Activated T-cell treated with anti-CD3 and anti-CD28 coated beads for 24 hours (primary cell): ENCODE measurements at places on chromosomes 4 and X.

GRCh38 chr4:182847576-182848450, 69.4 kb downstream of the DCTD start:
- DNase-seq = no peak

DNA sequence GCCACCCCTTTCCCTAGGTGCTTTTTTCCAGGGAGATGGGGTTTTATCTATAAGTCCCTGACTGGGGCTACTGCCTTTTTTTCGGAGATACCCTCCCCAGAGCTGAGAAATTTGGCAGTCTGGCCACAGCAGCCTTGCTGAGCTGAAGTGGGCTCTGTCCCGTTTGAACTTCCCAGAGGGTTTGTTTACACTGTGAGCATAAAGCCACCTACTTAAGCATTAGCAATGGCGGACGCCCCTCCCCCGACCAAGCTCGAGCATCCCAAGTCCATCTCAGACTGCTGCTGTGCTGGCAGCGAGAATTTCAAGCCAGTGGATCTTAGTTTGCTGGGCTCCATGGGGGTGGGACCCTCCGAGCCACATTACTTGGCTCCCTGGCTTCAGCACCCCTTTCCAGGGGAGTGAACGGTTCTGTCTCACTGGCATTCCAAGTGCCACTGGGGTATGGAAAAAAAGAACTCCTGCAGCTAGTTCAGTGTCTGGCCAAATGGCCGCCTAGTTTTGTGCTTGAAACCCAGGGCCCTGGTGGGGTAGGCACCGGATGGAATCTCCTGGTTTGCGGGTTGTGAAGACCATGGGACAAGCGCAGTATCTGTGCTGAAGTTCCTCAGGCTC, 456.4 kb upstream of the HTR2C start:
- no peak for DNase-seq

- DNase-seq = no peak
These were observed 47.1 kb upstream of the NPY2R start for GRCh38 chr4:155161357-155161756.

- no peak for DNase-seq
These were observed 211.5 kb downstream of the PDGFRA start for GRCh38 chr4:54440394-54441136.

GRCh38 chr4:100891808-100892207, 374.0 kb upstream of the EMCN start:
- DNase-seq = no peak

DNA sequence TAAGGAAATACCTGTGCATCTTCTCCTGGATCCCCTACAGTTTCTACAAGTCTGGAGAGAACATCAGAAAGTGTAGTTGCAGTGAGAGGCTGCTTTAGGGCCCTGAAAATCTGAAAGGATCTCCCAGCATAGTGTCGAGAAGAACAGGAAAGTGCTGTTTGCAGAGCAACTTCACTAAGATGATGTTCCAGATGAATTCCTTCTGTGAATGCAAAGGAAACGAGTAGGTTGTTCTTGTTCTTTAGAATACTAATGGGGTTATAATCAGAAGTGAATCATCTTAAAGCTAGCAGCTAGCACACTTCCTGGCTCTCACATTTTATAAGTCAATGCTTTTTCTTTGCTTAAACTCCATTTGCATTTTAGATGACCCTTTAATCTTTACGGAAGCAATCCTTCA, 53.7 kb downstream of the ZAR1 start:
- no peak for DNase-seq

DNA sequence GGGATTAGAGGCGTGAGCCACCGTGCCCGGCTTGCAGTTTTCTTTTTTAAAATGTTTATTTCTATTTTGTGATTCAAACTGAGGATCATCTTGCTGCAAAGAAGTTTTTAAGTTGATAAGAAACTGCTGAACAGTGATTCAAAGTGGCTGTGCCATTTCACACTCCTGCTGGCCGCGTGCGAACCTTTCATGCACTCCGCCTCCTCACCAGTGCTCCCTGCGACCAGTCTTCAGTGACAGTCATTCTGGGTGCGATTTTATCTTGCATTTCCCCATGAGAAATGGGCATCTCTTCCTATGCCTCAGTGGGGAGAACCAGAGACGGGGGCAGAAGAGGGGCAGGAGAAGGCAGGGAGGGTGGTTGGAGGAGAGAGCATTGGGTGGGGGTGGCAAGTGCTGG, 21.4 kb downstream of the TMEM187 start:
- DNase-seq = no peak

DNA sequence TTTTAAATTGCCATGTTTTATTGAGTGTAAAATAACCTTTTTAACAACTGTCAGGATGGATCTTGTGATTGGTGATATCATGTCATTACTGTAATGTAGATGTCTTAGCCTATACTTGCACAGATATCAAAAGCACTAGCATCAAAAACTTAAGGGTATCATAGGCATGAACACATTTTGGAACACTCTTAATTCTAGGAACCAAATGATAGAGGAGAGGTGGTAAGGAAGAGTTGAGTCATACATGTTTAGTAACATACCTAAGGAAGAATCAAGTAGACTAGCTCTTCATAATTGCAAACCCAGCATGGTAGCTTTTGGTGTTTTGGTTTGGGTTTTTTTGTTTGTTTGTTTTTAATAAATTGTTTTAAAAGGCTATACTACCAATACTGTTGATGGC, 43.4 kb downstream of the SMARCAD1 start:
- DNase-seq = no peak

GRCh38 chr4:124334119-124334518, 378.4 kb downstream of the ANKRD50 start:
- peak; percentile 2 for DNase-seq

- DNase-seq = no peak
These were observed 15.5 kb downstream of the CPE start for GRCh38 chr4:165394275-165394674.

DNA sequence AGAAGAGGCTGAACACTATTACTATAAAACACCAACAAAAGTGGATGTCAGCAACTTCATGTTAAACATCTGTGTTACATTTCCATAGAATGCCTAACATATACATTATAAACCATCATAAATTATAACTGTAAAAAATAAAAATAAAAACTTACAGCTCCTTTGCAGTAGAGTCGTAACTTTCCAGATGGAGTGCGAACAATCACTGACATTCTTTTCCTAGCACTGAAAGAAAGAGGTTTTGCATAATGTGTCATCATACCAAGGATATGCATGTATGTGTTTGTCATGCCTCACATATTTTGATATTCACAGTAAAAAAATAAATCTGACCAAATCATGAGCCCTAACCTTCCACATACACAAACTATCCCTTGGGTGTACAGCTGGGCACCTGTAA, 113.1 kb downstream of the ATP8A1 start:
- DNase-seq = no peak

DNA sequence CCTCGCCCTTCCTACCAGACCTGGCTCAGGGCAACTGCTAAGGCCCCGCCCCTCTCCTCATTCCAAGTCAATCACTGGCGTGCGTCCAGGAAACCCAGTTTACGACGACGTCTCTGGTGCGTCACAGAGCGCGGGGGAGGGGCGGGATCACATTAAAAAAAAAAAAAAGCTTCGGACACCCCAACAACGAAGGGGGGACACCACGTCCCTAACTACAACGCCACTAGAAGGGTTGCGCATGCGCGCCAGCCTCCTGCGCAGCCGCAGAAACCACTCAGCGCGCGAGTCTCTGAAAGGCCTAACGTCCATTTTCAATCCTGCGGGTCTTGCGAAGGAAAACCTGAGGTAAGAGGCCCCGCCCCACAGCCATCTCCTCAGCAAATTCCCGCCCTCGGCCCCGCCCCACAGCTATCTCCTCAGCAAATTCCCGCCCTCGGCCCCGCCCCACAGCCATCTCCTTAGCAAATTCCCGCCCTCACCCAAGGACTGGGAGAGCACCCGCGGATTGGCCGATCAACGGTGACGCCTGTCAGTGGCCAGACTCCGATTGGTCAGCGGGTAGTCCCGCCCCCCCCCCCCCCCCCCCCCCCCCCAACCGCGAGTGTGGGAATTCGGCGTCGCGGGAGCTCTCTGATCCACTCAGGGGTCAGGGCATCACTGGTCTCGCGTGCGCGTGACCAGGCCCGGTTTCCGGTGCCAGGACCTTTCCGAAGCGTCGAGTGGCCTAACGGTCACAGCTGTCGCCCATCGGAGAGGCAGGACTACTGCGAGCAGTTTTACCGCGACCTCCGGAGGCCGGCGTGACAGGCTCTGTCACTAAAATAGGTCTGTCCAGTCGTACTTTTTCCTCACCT, at the start of gene SCML1:
SCML1 (plus strand) TSS at position 638 of the 854 bp plus-strand sequence. CDS start 6,694 bp downstream, outside the sequence.
- DNase-seq = peak; percentile 83

DNA sequence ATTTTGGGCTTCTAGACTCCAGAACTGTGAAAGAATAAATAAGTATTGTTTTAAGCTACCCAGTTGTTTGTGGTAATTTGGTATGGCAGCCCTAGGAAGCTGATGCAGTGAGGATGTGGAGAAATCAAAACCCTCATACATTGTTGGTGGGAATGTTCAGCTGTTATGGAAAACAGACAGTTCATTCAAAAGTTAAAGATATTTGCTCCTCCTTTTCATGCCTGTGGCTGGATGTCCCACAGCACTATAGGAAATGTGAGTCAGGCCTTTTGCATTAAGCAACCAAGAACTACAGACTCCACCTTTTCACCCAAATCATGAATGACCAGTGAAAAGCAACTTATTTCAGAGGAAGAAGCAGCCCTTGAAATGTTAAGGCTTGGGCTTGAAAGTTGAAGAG, 6.7 kb downstream of the BBS12 start:
- no peak for DNase-seq

GRCh38 chrX:78548012-78548411, 111.1 kb downstream of the RTL3 start:
- DNase-seq = no peak

GRCh38 chr4:112778520-112778919, 141.6 kb downstream of the LARP7 start:
- no peak for DNase-seq

DNA sequence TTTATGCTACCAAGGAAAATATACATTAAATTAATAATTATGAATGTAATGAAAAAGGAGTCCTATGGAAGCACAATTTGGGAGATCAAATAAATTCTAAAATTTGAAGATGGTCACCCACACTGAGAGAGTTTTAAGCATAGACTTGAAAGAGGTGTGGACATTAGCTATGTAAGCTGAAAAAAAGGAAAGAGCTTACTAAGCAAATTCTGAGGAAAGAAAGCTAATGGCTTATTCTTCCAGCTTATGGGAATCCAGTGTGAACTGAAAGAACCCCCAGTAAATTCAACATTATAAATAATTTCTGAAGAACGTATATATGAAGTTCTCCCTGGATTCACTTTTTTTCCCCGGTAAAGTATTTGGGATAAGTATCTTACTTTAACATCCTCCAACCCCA, 78.2 kb upstream of the GUCY1A1 start:
- no peak for DNase-seq

DNA sequence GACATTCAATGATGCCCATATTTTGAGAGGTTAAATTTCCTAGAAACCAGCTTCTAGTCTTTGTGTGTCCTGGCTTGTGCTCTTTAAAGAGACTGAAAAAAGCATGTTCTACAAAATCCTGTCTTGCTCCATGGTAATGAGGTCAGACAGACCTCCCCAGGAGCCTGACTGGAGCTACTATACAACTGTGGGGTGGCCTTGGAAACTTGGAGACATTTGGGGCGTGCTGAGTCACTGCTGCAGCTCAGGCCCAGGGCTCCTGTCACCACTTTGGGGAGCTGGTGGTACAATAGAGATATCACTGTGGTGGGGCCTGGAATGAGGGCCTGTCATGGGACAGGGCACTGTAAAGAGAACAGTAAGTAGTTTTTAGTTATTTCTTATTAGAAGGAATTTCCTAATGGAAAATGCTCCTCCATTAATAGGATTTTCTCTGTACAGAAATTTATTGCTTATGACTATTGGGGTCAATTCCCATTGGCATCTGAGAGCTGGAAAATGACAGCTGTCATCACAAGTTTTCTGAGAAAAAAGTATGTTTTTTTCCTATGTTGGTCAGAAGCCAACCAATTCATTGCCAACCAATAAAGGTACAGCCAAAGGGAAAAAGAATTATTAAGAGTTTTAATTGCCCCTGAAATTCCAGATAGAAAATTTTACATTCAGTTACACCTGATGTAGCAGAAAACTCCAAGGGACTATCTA, 207.4 kb upstream of the JADE1 start:
- DNase-seq = no peak

GRCh38 chrX:19794690-19795089, 92.7 kb downstream of the SH3KBP1 start:
- no peak for DNase-seq

DNA sequence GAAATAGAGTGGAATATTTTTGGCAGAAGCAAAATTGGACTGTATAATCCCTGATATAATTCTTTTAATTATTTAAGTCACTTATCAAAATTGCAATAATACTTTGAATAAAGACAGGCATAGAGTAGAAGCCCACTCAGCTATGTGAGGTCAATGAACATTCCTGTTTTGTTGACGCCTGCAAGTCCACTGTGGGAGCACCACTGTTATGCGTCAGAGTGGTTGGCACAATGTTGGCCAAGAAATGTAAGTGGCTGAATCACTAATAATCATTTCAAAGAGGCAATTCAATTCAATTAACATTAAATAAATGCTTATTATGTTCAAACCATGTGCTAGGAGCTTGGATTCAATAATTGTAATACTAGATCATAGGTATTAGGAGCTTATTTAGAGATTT, 221.0 kb downstream of the SPCS3 start:
- DNase-seq = no peak

- no peak for DNase-seq
These were observed 15.7 kb upstream of the EDA start for GRCh38 chrX:69600182-69600581.

DNA sequence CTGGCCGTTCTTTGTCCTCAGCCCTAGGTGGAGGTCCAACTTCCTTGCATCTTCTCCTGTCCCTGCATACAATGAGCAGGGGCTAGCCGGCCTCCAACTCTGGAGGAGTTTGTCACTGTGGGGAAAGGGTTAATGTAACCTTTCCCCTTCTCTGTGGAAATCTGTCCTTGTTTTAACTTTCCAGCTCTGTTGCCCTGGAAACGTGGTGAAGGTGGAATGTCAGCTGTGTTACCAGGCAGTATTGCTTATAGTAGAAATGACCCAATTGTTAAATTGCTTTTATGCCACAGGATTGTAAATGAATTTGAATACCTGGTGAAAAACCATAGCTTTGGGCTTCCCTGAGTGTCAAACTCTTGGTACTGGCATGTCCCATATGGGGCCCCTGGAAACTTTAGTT, 131.6 kb upstream of the SCML1 start:
- DNase-seq = no peak

- no peak for DNase-seq
These were observed 504.4 kb upstream of the FAT1 start for GRCh38 chr4:187227907-187228704.

DNA sequence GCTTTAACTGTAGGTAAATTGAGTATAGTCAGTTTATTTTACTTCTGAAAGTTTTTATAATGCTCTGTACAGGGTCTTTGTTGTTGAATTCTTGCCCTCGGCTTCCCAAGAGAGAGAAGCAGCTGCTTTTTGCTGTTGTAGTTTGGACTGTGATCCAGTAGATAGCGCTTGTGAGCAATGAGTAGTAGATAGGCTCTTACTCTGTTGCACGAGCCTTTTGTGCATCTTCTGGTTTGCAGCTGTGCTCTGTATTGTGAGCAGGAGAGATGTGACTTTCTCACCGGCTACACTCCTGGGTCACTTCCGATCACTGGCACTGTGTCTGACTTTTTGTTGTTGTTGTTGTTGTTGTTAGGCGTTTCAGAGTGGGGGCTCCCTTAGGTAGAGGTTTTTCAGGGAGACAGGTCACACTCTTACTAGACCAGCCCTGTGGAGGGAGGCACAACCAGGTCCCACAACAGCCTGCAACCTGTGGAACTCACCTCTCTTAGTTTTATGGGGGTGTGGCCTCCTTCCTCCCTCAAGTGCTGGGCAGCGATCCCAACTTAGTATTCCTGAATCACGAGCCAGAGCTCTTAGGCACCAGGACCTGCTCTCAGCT, 822.1 kb upstream of the GALNTL6 start:
- DNase-seq = no peak
